ENCODE measurements at places on chromosomes 1 and 21.
A peak's percentile ranks its signal among the peaks of the same experiment; 100 is the strongest.

DNA sequence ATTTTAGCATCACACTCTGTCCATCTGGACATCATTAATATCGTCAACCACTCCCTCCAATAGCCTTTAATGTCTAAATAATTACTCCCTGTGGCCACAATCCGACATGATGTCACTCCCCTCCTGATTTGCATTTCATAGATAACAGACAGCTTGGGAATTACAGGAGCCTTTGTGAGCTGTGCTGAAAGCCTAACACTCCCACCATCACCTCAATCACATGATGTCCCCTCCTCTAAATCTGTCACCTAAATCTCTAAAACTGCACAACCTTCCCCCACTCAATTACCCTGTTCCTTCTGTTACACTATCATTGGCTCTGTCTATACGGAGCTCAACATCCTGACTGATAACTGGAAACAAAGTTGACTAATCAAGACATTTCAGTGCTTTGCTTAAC, 14.3 kb downstream of the NHLH2 start:
- no peak for DNase-seq

DNA sequence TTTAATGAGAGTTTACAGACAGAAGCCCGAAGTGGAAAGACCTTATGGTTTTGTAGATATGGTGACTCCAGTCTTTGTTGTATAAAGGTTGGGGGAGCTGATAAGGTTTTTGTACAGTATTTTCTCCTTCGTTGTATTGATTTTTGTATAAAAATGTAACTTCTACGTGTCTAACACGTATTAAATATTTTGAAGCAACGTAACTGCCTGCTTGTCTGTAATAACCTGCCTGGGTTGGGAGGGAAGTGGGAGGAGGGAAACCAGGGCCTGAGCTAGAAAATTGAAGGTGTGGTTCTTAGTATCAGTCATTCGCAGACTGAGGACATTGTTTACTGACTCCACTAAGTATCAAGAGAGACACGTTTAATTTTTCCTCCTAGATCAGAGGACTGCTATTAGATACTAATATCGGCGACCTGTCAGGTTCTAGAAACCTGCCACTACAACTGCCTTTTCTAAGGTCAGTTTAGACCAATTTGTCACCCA, 2.2 kb downstream of the IER5 start:
- no peak for DNase-seq

GRCh38 chr21:27759091-27759659, 792.3 kb upstream of the ADAMTS5 start:
- no peak for DNase-seq

- DNase-seq: peak; percentile 88
These were observed 51.5 kb upstream of the VAV3 start for GRCh38 chr1:108016451-108016920.

DNA sequence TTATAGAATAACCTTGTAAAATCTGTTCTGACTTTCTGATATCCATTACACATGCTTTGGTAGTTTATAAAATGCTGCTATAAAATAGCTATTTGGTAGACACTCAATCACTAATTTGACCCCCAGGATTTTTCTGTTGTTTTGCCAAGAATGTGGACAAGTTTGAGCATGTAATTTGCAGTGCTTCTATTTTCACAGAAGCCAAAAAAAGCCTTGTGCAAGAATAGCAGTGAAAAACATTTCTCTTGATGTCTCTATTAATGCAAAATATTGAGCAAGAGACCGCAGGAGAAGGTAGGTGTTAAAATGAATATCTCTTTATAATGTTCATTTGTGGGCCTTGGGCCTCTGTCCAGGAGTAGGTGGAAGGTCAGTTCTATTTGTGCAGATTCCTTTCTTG, 22.5 kb downstream of the MAP3K7CL start:
- no peak for DNase-seq

Data from H4 (cell line).